Progenitor cell of endocrine pancreas (in vitro differentiated cells): ENCODE measurements at places on chromosomes 13 and 19. TPM values are rescaled to one million over a fixed set of nuclear protein-coding genes. Genes with fewer than 3 reads are reported as not detected.

RAB11B gene
- total RNA-seq, result 180 and 191 TPM in 2 replicates

- no peak overlapping the region for H3K4me3 ChIP-seq
- peaks cover 18% of the 10 kb centered on the region for H3K36me3 ChIP-seq
- no peak overlapping the region for H3K27ac ChIP-seq
- H3K27me3 ChIP-seq, result no peaks in the 10 kb centered on the region
- DNase-seq, result no peak
Measured at GRCh38 chr19:55305491-55305890, 19.6 kb downstream of the TMEM150B start.

FXYD3 gene
- 14.2 and 17.3 TPM in 2 replicates for total RNA-seq

GRCh38 chr13:21641629-21642028 lies 29.2 kb upstream of the FGF9 start:
- H3K27ac ChIP-seq, result no peak overlapping the region
- no peak overlapping the region for H3K4me3 ChIP-seq
- no peak for DNase-seq
- H3K36me3 ChIP-seq, result no peaks in the 10 kb centered on the region
- H3K4me1 ChIP-seq, result peaks cover 3% of the 10 kb centered on the region
- peaks cover 3% of the 10 kb centered on the region for H3K27me3 ChIP-seq
